Adipocyte (in vitro differentiated cells): ENCODE measurements at places on chromosomes 2 and 18.

DNA sequence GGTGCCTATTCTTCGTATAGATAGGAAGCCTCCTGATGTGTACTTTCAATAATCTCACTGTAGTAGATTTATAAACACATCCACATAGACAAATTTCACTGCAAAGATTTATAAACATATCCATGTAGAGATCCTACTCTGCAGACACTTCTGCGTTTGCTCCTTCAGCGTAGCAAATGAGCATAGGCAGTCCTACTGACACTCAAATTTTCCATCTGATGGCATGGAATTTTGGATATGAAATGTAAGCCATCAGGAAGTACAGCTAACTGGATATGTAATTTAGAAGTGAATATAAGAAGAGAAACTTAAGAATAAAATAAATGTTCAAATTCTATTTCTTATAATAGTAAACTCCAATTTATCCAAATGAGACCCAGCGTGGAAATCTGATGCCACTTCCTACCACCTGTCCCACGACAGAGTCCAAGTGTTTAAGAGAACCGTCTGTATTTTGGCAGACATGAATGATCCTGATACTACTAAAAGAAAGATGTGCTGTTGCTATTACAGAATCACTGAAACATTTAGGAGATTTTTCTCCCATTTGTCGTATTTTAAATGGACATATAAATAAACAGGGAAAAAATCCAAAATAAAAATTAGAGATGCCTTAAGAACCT is 86.0 kb downstream of the DTNA start:
- DNase-seq, result no peak

GRCh38 chr2:38997781-38998180 is 108.1 kb downstream of the ARHGEF33 start:
- peak; percentile 89 for DNase-seq

GRCh38 chr2:145206496-145207281 is 686.8 kb upstream of the ZEB2 start:
- no peak for DNase-seq

DNA sequence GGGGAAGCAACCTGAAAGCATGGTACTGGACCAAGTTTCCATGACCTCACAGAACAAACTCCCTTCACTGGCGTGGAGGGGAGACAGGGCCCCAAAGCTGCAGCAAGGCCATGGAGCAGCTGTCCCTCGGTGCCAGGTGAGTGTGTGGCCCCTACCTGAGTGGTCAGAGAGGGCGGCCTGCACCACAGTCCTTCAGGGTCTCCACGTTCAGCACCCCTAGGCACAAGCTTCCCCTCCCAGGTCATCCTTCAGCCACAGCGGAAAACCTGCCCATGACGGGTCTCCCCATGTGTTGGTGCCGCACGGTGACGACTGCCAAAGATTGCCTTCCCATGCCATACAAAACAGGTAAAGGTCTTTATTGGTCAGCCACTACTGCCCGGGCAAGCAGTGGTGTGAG is 201.6 kb downstream of the MGAT5 start:
- DNase-seq, result no peak

DNA sequence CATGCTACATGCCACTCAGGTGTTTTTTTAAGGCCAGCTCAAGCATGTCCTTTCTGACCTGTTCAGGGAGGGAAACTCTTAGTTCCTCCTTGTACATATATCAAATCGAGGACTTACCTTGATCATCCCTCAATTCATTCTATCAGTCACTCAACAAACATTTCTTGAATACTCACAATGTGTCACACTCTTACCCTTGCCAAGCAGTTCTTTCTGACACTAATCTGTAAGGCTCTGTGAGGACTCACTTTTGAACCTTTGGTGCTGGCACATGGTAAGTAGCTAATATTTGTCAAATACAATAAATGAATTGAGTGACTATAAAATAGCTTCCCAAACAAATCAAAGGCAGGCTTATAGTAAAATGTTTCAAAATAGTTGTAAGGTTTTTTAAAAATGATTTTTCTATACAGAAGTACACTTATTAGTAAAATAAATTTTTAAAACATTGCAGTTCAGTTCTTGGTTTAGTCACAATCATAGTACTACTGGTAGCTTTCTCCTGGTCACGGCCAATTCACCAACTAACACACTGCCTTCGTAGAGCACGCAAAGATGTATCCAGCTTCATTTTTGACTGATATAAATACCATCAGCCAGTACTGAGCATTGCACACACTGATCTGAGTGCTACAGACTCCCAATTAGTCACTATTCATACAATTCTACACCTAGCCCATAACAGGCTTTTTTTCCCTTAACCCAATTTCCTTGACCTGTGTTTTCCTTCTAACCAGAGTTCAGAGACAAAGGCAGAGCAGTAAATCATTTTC is 50.9 kb downstream of the ZEB2 start:
- no peak for DNase-seq

DNA sequence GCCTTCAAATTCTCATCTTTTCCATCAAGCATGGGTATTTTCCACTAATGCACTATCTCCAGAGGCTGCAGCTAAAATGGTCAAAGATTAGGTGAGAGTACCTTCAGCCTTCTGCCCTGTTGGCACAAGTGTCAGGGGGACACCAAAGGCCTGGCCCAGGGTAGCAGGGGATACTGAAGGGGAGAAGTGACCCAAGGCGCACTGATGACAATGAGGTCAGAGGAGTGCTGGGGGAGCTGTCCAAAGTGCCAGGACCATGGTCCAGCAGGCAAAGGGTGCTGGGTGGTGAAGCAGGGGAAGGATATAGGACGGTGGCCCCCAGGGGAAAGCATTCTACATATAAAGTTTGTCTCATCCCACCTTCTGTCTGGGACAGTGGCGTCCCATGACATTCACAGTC is 303.4 kb downstream of the SMAD2 start:
- no peak for DNase-seq

DNA sequence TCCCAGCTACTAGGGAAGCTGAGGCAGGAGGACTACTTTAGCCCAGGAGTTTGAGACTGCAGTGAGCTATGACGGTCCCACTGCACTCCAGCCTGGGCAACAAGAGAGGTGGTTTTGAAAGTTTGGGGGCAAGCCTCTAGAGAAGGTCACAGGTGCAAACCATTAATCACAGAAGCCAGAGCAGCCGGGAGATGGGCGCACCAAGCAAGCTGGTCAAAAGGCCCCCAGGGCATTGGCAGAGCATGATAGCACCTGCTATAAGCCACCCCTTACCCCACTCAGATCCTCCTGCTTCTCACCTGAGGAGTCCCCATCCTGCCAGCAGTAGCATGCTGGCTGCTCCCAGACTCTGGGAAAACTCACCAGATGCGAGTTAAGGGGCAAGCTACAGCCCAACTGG is 116.1 kb upstream of the RAB12 start:
- DNase-seq, result no peak

GRCh38 chr2:12501469-12502158 is 215.1 kb upstream of the TRIB2 start:
- no peak for DNase-seq

- peak; percentile 41 for DNase-seq
Observed at GRCh38 chr18:44736664-44737380, 56.1 kb downstream of the SETBP1 start.

- DNase-seq, result peak; percentile 23
Observed at GRCh38 chr2:151237422-151238025, 24.1 kb downstream of the RBM43 start.

DNA sequence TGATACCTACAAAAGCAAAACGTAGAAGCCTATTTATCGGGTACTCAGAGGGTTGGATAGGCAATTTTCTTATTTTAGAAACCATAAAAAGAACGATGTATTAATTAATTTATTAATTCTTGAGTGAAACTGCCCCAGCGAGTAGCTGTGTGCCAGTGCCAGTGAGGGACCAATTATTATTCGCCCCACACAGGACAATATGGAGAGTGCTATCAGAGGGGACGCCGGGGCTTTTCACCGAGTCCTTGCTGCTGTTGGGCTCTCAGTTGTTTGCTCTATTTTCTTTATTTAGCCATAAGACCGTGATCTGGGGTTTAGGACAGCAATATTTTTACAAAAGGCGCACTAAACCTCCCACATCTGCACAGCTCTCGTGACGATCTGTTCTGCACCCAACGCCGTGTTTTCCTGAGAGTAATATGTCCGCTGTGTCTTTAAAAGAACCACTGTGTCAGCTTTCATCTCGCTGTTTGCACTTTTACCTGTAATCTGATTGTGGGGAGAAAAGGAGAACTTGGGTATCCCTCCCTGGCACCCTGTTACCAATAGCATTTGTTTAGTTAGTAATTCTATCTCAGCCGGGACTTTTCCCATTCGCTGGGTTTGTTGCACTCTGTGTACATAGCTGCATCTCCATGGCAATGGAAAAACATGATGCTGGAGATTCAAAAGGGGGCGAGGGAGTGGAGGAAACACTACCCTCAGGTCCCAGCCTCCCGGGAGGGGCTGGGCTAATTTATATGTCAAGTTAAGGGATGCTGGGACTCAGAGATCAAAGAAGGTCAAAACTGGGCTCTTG is 30.1 kb upstream of the ZNF516 start:
- peak; percentile 90 for DNase-seq

GRCh38 chr2:62142054-62142453 is 53.9 kb upstream of the B3GNT2 start:
- DNase-seq, result no peak

DNA sequence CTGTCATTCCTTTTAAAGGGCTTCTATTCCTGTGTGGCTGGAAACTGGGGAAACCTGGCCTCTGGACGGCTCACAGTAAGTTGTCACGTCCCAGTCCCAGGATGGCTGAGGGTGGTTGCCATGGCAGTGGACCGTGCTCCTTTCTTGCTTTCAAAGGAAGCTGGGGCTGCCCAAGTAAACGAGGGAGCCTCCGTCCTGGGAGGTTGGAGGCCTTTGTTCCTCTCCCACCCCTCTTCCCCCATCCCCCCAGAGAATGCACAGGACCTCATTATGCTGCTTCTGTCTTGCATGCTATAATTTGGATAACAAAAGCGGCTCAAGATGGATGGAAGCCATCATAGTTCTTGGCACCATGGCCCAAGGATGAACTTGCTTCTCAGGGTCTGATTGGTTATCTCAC is 325.5 kb upstream of the HS6ST1 start:
- no peak for DNase-seq

DNA sequence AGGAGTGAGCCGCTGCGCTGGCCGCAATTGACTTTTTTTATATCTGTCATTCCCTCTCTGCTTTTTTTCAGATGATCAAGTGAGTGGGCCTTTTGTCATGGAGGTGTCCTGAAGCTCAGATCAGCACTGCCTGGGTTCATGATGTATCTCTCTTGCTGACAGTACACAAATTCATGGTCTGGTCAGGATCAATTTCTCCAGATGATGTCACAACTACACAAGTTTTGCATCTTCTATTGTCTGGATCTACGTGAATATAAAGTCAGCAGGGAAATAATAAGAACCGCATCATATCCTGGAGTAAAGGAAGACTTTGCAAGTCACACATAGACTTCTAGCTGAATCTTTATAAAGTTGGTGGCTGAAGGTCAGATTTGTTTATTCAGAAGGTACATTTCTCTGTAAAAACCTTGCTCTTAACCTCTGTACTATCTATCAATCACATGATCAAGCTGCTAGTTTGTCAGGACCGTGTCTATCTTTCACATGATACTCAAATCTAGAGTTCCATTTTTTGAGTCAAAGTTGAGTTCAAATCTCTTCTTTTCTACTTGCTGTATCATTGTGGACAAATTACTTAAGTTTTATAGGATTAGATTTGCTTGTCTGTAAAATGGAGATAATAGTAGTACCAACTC is 13.1 kb upstream of the CD28 start:
- no peak for DNase-seq

- peak; percentile 92 for DNase-seq
Observed at GRCh38 chr2:176491172-176491904, 222.1 kb downstream of the MTX2 start.

DNA sequence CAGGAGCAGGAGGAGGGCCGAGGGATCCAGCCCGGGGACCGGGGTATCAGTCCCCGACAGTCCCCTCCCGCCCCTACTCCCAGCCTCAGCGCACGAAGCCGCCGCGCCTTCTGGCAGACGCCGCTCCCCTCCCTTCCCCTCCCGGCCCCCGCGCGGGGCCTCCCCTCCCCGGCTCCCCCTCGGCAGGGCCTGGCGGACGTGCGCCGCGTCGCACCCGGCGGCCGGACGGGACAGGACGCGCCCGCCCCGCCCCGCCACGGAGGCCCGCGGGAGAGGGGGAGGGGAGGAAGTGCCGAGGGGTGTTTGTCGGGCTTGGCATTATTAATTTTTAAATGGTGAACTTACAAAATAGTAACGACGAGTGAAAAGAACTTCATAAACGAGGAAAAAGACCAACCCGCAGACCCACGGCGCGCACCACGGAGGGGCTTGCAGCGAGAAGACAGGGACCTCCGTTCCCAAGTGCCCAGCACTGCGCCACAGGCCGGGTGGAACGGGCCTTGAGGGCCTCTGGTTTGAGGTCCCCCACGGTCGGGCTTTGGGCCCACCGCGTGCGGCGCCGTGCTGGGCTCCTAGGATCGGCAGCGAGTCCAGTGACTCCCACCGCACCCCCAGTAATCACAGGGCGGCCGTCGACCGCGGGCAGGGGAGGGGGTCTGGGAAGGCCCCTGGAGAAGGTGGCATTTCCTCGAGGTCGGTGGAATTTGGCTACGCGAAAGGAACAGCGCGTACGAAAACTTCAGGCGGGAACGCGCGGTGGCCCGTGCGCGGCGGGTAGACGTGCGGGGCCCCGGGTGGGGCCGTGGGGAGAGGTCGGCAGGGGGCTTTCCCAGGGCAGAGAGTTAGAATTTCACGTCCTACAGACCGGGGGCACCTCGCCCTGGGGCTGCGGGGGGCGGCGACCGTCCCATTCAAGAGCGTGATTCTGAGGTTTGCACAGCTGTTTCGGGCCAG is 954 bp upstream of the CTDSP1 start:
- DNase-seq, result peak; percentile 96

- no peak for DNase-seq
Observed at GRCh38 chr2:150165442-150165841, 322.0 kb downstream of the RND3 start.

GRCh38 chr2:42796427-42797248 is 4.3 kb upstream of the HAAO start:
- DNase-seq, result no peak

- peak; percentile 81 for DNase-seq
Observed at GRCh38 chr2:24083567-24084385, 858 bp downstream of the TP53I3 start.

DNA sequence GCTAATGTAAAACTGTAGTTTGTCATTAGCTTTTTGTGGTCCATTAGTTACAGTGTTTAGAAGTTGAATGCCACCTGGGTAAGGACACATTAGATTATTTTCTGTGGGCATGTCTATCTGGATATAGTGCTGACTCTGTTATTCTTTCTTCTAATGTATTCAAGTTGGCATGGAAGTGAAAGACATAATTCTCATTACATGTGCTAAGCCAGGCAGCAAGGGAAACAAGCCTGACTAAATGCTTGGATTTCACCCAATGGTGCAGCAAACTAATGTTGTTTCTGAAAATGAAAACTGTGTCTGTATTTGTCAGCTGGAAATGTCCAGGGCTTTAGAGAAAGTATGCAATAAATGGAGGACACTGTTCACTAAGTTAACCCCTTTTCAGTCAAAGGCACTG is 100.7 kb downstream of the NUP35 start:
- peak; percentile 64 for DNase-seq

- DNase-seq, result no peak
Observed at GRCh38 chr2:164760179-164760578, 81.4 kb downstream of the COBLL1 start.
